Retina (tissue), 1 donor: ENCODE measurements at places on chromosomes 12 and 14.
A peak's percentile ranks its signal among the peaks of the same experiment; 100 is the strongest.

DNA sequence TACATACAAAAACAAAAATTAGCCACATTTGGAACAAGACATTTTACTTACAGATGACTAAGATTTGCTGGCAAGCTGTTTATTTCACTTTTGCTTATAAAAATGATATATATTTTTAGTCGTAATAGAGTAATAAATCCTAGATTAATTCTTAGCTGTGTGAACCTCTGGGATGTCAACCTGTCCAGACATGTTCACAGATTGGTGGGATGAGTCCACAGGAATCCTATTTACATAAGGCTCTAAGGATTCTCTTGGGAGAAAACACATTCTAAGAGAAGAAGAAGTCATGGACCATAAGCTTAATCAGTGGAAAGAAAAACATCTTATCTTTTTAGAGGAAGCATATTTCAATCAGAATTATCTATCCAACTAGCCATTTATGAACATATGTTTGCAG lies 797.4 kb downstream of the C12orf50 start:
- DNase-seq, result no peak

DNA sequence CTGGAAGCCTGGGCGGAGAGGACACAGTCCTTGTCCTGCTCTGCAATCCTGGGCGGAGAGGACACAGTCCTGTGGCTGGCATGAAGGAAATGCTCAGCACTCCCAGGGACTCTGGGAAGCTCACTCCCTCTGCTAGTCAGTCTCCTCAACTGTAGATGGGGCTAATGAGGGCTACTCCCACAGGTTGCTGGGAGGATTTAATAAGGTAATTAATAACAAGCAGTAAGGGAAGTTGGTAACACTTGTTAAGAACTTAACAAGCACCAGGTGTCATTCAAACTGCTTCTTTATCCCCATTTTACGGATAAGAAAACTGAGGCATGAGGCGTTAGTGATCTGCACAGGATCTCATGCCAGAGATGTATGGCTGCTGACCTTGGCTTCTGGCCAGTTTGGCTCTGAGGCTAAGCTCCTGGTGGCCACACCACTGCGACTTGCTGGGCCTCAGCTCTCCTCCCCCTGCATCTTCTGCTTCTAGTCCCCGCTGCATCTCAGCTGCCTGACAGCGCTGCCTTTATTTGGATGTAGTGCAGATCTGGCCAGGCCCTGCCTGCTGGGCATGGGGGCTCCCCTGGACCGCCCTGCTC lies 54.1 kb upstream of the BEGAIN start:
- DNase-seq, result no peak

GRCh38 chr12:130818272-130818634 lies 20.8 kb downstream of the STX2 start:
- DNase-seq, result no peak

DNA sequence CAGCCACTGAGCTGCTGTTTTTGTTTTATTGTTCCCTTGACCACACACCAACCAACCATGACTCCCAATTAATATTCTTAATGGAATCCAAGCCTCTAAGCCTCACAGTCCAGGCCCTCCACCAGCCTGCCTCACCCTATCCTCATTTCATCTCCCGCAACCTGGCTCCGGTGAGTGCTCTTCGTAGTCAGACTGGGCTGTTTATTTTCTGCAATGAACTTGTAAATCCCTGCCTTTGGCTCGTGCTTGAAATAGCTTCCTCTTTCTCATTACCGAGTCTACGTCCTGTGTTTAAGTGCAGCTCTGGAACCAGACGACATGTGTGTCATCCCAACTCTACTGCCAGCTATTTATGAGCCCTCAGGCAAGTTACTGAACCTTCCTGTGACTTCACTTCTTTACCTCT lies 12.4 kb upstream of the ETFBKMT start:
- no peak for DNase-seq

- no peak for DNase-seq
These were observed 182.0 kb upstream of the NAV3 start for GRCh38 chr12:77648716-77649115.

- DNase-seq, result peak; percentile 89
These were observed 18.7 kb downstream of the ZBTB39 start for GRCh38 chr12:56987551-56988053.

DNA sequence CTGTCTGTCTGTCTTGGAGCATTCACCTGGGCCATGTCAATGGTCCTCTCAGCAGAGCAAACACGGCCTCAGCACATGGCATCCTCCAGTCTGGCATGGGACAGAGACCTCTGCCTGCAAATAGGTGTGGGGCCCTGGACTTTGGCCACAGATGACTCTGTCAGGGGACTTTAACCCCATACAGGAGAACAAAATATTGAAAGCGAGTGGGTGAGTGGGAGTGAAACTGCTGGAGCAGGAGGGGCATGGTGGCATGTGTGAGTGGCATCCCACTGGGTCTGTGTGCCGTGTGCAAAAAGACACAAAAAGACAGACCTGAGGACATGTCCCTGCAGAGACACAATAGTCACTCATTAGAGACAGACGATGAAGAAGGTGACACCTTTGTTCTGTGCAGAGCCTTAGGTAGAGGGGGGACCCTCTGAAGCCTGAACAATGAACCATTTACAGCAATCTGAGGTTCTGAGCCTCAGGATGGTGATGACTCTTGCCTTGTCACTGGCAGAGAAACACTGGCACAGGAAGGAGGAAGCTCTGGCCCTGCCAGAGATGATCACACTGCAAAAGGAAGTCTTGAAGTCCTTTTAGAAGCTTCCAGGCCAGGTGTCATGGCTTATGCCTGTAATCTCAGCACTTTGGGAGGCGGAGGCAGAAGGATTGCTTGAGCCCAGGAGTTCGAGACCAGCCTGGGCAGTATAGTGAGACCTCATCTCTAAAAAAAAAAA lies 7.5 kb downstream of the LAG3 start:
- DNase-seq, result no peak

DNA sequence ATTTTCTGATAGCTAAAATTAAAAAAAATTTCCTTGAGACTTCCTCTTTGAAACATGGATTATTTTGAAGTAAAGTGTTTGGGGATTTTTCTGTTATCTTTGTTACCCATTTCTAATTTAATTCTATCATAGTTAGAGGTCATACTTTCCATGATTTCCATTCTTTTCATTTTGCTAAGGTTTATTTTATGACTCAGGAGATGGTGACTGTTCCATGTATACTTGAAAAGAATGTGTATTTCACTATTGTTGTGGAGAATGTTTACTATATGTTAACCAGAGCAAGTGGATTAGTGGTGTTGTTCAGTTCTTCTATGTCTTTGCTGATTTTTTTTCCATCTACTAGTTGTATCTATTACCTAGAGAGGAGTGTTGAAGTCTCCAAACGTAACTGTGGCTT lies 250.5 kb upstream of the PELI2 start:
- DNase-seq, result no peak

DNA sequence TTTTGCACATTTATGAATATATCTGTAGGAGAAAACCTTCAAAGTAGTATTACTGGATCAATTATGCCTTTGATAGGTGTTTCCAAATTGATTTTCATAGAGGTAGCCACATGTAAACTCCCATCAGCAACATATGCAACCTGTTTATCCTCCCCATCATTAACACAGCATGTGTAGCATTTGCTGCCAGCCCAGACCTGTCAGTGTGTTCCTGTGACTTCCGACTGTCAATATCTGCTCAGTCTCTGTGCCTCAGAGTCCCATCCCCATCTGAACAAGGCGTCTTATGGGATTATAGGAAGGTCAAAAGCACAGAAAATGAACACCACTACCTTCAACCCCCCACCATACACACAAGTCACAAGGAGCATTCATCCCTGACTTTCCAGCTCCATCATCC lies 9.5 kb upstream of the CAPRIN2 start:
- DNase-seq, result no peak

- no peak for DNase-seq
These were observed 32.5 kb downstream of the PAWR start for GRCh38 chr12:79658221-79658620.

GRCh38 chr12:52160200-52160599 lies 31.6 kb downstream of the KRT80 start:
- DNase-seq, result no peak

GRCh38 chr12:120316798-120317223 lies 10.8 kb downstream of the PLA2G1B start:
- no peak for DNase-seq

DNA sequence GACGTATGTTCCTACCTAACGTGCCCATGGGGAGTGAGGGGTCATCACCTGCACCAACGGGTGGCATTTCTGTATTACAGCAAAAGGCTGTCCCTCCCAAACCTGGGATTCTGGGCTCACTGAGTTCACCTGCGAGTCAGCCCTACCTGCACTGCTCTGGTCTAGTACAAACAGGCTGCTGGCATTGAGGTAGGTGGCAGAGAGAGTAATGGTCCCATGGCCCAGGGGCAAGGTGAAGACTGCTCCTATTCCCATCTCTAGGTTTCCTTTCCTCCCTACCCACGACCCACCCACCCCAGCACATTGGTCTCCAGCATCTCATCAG lies 421 bp downstream of the SUOX start:
- no peak for DNase-seq

DNA sequence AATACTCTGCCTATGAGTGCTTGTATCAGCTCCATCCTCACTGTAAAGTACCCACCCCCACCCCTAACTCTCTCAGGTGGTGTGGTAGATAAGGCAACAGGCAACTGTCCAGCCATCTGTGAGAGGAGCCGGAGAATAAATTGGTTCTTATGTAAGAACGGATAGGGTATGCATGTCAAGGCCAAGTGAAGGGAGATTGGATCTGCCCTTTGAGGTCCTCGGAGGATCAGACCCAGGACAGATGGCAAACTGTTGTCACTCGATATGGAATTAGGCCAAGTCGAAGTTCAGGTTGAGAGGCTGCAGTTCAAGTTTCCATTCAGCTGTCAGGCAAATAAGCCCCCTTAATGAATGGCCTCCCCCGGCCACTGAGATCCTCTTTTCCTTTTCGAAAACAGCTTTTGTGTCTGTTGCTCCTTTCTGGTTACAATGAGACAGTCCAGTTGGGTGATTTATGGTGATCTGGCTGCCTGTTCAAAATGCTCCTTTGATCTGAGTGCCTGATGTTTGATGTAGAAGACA lies 120.3 kb downstream of the VRK1 start:
- peak; percentile 33 for DNase-seq

DNA sequence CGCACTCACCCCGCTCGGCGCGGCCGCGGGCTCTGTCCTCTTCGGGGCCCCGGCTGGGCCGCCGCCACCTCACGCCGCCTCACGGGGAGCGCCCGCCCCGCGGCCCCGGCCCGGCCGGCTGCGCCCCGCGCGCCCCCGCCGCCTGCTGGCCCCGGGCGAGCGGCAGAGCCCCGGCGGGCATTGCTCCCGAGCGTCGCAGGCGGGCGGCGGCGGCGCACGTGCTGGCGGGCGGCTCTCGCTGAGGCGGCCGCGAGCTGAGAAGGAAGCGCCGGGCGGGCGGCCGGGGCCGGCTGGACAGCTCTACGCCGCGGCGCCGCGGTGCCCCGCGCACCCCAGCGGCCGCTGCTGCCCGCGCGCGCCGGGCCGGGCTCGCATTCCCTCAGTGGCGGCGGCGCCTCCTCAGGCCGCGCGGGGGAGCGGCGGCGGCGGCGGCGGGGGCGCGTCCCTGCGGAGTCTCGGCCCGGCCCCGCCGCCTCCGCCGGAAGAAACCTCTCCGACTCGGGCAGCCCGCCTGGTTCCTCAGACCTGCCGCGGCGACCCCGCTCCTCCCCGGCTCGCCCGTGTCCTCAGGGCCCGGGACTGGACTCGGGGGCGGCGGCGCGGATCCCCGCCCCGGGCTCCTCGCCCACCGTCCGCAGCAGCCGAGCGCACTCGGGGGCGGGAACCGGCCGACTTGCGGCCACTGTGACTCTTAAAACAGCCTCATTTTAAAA lies at the start of gene PITPNM2:
PITPNM2 (minus strand) TSS at position 347 of the 713 bp plus-strand sequence. CDS start 116,500 bp downstream, outside the sequence.
- no peak for DNase-seq

- DNase-seq, result no peak
These were observed 422.9 kb downstream of the ZFP36L1 start for GRCh38 chr14:68370057-68370360.

- no peak for DNase-seq
These were observed 216 bp downstream of the IKBIP start for GRCh38 chr12:98644433-98644711.

- DNase-seq, result no peak
These were observed 36.6 kb downstream of the DCAF4 start for GRCh38 chr14:72962829-72963312.

- DNase-seq, result no peak
These were observed 86.5 kb downstream of the PDZRN4 start for GRCh38 chr12:41274643-41275042.

DNA sequence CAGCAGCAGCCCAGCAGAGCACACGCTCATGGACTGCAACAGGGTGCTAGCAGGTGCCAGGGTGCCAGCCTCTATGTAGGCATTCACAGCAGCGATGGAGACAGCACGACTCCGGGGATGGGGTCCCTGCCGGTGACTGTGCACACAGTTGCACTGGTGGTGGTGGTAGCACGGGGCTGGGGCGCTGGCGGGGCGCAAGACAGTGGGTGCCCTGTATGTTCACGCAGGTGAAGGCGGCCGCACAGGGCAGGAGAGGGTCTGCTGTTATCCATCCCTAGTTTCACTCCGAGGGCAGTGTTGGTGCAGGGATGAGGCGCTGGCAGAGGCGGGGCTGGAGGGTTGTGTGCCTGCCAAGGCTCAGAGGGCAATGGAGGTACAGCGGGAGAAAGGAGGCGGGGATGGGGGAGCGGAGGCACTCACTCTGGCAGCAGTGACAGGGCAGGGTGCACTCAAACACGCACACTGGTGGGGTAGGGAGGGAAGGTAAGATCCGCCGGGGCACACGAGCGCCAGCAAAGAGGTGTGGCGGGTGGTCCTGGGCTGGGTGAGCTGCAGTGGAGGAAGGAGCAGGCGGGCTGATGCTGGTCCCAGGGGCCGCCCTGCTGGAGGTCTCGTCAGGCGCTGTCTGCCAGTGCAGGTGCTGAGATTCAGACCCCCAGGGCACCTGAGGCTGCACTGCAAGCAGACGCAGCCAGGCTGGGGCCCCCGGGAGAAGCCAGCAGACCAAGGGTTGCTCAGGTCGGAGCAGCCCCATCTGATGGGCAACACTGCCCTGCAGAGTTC lies 76.7 kb downstream of the GALC start:
- no peak for DNase-seq

DNA sequence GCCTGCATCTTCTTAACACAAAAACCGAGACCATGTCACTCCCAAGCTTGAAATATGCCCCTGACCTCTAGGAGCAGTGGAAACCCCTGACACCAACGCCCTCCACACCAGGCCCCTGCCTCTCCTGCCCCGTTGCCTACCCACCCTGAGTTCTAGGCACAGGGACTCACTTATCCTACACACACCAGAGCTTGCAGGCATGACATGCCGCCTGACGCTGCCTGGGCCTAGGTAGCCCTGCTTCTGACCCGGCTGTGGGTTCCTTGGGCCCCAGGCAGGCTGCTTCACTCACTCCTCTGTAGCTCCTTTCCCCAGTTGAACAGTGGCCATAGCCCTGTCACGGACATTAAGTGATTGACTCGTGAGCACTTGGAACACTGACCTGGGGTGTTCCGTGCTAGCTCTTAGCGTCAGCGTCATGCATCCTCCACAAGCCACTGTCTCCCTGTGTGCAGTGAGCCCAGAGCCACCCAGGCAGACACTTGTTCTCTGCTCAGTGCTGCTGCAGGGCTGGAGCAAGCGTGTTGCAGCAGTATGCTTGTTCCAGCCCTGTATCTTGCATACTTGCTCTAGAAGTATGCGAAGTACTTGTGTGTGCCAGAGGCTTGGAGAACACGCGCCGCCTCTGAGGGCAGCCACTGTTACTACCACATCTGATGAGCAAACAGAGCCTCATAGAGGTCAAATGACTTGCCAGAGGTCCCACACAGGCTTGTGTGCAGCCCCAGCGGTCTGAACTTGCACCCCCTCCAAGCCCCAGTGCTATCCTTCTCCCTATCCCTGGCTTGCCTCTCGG lies 15.6 kb downstream of the OTUB2 start:
- no peak for DNase-seq

GRCh38 chr14:38412654-38413053 lies 156.8 kb upstream of the CLEC14A start:
- no peak for DNase-seq
